Activated CD4-positive, alpha-beta T cell treated with anti-CD3 and anti-CD28 coated beads, Interleukin-2, amount 10 ng/mL, durations not matched to agents 7 days and 5 days (primary cell): ENCODE measurements at places on chromosomes 12 and 14. TPM values are rescaled to one million over a fixed set of nuclear protein-coding genes. Genes with fewer than 3 reads are reported as not detected.

DNA sequence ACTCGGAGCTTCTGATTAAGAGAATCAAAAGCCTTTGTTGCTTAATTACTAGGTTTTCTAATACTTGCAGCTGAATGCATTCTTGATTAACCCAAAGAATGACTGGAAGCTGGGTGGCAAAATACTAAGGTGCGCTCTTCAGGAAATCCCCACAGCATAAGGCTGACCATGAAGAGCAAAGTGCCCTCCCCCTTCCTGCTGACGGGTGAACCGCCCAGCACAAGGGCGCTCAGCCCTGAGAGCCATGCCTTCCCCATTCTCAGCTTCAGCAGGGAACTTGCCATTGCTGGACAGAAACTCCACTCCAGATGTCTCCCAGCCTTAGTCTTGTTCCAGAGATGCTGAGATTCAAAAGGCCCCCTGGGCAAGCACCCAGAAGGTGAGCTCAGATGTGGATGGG, 27.2 kb upstream of the FBRSL1 start:
- H3K27me3 ChIP-seq = no peaks in the 10 kb centered on the region
- H3K4me3 ChIP-seq = no peak overlapping the region
- H3K27ac ChIP-seq = no peak overlapping the region
- peaks cover 6% of the 10 kb centered on the region for H3K4me1 ChIP-seq
- H3K36me3 ChIP-seq = no peaks in the 10 kb centered on the region
- no peak for DNase-seq

DNA sequence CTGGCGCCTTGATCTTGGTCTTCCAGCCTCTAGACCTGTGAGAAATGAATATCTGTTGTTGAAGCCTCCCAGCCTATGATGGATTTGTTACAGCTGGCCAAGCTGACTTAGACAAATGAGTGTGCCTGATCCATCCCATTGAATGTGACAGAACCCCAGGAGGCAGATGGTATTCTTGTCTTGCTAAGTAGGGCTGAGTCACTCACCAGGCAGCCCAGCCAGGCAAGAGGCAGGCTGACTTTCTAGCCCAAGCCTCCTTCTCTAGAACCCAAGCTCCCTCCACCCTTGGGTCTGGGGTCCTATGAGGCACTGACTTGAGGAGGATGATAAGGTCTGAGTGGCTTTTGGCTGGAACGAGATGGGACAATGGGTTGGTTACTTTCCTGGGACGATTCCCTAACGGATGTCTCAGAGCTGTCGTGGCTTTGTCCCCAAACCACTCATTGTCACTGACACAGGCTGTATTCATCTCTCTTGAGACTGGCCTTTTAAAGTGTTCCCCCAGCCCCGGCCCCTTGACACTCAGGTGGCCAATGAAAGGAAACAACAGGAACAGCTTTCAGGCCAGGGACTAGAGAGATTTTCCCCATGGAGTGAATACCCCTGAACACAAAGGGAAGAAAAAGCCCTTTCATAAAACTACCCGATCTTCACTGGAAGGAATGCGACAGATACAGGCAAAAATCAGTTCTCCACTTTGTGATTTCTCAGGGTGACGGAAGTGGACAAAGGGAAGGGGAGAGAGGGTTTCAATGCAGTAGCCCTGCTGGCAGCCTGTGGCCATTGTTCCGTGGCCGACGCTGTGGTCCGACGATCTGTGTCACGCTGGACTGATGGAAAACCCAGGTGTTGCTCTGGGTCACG, 264.2 kb downstream of the AACS start:
- H3K4me1 ChIP-seq = no peaks in the 10 kb centered on the region
- DNase-seq = no peak
- H3K4me3 ChIP-seq = no peak overlapping the region
- H3K36me3 ChIP-seq = no peaks in the 10 kb centered on the region

DNA sequence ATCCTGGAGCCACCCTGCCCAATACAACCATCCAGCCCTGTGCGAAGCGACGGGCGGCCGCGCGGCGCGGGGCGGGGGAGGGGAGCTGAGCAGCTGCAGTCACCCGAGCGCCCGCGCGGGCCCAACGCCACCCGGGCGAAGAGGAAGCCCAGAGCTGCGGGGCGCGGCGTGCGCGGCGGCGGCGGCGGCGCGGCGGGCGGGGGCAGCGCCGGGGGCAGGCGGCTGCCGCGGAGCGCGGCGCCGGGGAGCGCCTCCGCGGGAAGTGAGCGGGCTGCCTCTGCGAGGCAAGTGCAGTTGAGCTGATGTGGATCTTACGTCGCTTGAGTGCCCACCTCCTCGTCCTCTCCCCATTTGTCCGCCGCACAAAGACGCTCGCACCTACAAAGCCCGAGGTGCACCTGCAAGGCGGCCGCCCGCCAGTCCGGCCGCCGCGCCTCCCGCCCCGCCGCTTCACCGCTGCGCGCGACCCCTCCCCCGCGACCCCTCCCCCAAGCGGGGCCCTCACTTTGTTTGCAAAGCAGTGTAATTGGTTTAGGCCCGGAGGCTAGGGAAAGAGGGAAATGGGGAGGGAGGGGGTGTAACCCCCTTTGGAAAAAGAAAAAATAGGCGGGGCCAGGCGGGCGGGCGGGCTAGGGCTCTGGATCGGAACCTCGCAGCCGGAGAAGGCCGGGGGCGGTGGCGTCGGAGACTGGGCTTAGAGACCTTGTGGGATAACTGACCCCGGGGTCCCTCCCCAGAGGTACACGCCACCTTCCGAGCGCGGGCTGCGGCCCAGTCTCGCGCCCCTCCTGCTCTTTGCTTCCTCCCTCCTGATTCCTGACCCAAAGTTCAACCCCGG, at the start of the genes FOXA1 and TTC6:
Gene FOXA1, minus strand, starts transcription at position 279 of the 838 bp plus-strand sequence. Its CDS starts 277 bp downstream, at position 2.
Gene TTC6, plus strand, starts transcription at position 659 of the 838 bp plus-strand sequence. CDS start 26,436 bp downstream, outside the sequence.
- H3K27ac ChIP-seq = peak within 1 kb of the TSS; percentile 68
- peak within 1 kb of the TSS; percentile 49 for H3K4me3 ChIP-seq
- DNase-seq = no peak
- peaks cover 9% of the 10 kb centered on the region for H3K4me1 ChIP-seq

DNA sequence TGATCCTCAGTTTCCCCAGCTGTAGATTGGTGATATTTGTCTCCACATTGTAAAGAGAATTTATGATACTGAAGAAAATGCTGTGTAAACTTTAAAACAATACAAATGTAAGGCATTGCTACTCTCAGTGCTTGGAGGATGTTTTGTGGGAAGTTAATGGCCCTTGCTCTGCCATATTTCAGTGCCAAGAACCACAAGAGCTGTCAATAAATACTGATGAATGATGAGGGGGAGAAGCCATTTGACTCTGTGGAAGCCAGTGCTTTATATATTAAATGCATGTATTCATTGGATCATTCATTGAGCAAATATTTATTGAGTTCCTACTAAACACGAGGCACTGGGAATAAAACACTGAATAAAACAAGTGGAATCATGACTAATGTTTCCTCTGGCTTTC, 30.8 kb downstream of the CACNA1C start:
- H3K36me3 ChIP-seq = no peaks in the 10 kb centered on the region
- H3K27ac ChIP-seq = no peak overlapping the region
- H3K4me1 ChIP-seq = no peaks in the 10 kb centered on the region
- H3K4me3 ChIP-seq = no peak overlapping the region

DNA sequence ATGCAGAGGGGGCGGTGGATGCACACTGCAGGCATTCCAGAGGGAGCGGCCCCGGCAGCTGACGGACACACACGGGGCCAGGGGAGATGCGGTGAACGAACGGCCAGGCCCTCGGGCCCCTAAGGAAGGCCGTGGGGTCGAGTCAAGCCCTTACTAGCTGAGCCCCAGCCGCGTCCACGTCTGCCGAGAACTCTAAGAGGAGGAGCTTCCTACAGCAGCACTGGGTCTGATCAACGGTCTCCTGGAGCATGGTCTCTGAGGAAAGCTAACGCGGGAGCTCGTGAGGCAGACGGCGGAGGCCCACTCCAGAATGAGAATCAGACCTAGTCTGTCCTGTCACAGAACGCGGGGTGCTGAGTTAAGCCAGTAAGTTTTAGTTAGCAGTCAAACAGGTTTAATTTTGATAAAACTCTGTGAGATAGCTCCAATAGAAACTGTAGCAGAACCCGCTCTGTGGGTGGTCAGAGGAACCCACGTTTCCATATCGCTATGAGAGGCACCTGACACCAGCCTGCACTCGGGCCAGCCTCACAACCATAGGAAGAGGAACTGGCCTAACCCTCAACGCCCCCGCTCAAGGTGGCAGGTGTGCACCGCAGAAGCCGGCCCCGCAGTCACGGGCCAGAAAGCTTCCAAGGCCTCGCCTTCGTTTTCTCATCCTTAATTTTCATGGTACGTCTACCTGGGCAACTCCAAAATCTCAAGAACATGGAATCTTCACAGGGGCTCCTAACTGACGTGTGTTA, 55.5 kb downstream of the CDC42BPB start:
- no peak for DNase-seq
- H3K27ac ChIP-seq = no peak overlapping the region
- no peaks in the 10 kb centered on the region for H3K36me3 ChIP-seq
- no peaks in the 10 kb centered on the region for H3K27me3 ChIP-seq

- peaks cover 25% of the 10 kb centered on the region for H3K36me3 ChIP-seq
- DNase-seq = no peak
- no peaks in the 10 kb centered on the region for H3K27me3 ChIP-seq
- H3K4me3 ChIP-seq = no peak overlapping the region
- H3K4me1 ChIP-seq = peaks cover 15% of the 10 kb centered on the region
These were observed 433.9 kb downstream of the PCNX1 start for GRCh38 chr14:71341156-71341555.

Gene CELA1
- not detected for total RNA-seq
